ENCODE measurements at places on chromosomes 2 and 18. TPM values are rescaled to one million over a fixed set of nuclear protein-coding genes. Genes with fewer than 3 reads are reported as not detected.

The IL37 gene
- total RNA-seq = 1.3 TPM

- DNase-seq = no peak
- H3K36me3 ChIP-seq = no peaks in the 10 kb centered on the region
- no peak overlapping the region for H3K27ac ChIP-seq
- H3K4me3 ChIP-seq = no peak overlapping the region
Measured at GRCh38 chr18:78865771-78866310, 113.8 kb upstream of the SALL3 start.

GRCh38 chr2:150156415-150156814 is 331.1 kb downstream of the RND3 start:
- DNase-seq = no peak
- no peak overlapping the region for H3K4me3 ChIP-seq
- H3K27ac ChIP-seq = no peak overlapping the region

The GLI2 gene
- 1.3 TPM for total RNA-seq

- H3K36me3 ChIP-seq = no peaks in the 10 kb centered on the region
- H3K4me1 ChIP-seq = peaks cover 100% of the 10 kb centered on the region
- H3K4me3 ChIP-seq = peak overlapping the region; percentile 65
- no peak for DNase-seq
Measured at GRCh38 chr2:216690853-216691741, 4.3 kb downstream of the IGFBP5 start.

The SERPINB11 gene
- total RNA-seq = 13.9 TPM

GRCh38 chr2:29776406-29776805 is 145.0 kb downstream of the ALK start:
- no peak overlapping the region for H3K27ac ChIP-seq
- H3K36me3 ChIP-seq = no peaks in the 10 kb centered on the region
- DNase-seq = no peak
- H3K27me3 ChIP-seq = no peaks in the 10 kb centered on the region
- H3K4me1 ChIP-seq = no peaks in the 10 kb centered on the region

The UGT1A3 gene
- total RNA-seq = 2.8 TPM

DNA sequence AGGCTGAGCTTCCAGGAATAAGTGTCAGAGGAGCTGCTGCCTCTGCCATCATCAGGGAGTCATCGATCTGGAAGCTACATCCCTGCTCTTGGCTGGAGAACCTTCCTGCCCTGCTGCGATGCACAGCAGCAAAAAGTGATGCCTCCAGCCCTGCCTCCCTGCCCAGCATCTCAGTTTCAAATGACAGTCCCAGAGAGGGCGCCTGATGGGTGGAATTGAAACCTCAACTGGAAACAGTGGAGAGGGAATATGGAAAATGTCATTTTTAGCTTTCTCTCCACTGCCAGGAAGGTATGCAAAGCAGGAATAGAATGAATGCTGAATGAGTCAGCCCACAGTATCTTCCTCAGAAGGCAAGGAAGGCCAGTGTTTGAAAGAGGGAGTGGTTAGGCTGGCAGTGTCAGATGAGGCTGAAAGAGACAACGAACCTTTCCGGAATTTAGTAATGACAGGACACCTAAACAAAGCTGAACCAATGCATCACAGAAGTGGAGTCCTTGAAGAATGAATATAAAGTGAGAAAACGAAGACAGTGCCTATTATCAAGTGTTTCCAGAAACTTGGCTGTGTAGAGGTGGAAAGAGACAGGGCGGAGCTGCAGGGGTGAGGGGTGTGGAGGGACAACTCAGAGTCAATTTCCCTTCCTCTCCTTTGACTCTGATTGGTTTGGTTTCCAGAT is 153.9 kb upstream of the NDUFV2 start:
- no peaks in the 10 kb centered on the region for H3K36me3 ChIP-seq
- peaks cover 18% of the 10 kb centered on the region for H3K4me1 ChIP-seq

The HNRNPLL gene
- 38.1 TPM for total RNA-seq

DNA sequence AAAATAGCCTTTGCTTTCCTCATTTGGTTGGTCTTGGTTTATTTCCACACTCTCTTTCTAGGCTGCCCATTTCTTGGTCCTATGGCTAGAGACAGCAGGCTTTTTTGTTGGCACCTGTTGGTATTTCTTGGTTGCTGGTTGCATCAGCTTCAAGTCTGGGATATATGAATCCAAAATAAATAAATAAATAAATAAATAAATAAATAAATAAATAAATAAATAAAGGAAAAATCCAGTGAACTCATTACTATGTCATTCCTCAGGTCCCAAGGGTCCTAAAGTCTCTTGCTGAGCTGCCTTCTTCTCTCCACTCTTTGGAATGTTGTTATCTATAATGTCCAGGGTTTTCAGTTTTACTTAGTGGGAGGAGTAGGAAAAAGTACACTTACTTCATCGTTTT is 165.9 kb upstream of the MEX3C start:
- no peaks in the 10 kb centered on the region for H3K4me1 ChIP-seq
- H3K27ac ChIP-seq = no peak overlapping the region
- H3K4me3 ChIP-seq = no peak overlapping the region
- DNase-seq = no peak

The CACNB4 gene
- total RNA-seq = 6.1 TPM

The MAP3K19 gene
- total RNA-seq = not detected

The RSAD2 gene
- 0.18 TPM for total RNA-seq

The SLC40A1 gene
- 5.4 TPM for total RNA-seq

DNA sequence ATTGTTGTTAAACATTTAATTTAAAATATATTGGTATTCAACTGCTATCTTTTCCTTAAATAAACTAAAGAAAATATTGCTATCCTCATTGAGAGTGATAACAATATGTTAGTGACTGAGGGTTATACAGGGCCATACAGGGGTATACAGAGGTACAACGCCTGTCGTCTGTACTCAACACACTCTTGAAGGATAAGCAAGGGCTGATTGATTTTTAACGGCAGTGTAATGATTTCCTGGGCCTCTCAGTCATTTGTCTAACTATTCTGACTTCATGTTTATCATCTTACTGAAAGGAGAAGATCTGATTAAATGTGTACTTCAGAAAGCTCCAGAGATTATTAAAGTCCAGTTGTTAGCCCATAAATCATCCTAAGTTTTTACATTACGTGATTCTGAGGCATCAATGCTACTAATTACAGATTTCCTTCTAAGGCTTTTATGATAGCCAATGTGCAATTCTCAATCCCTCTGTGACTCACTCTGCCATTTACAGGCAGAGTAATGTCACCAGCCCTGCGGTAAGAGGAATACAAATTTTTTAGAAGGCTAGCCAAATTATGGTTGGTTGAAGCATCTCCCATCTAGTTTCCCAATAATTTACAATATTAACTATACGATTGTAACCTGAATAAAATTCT is 893.0 kb upstream of the CHAC2 start:
- H3K36me3 ChIP-seq = no peaks in the 10 kb centered on the region
- H3K27me3 ChIP-seq = no peaks in the 10 kb centered on the region
- no peaks in the 10 kb centered on the region for H3K4me1 ChIP-seq
- DNase-seq = no peak
- H3K27ac ChIP-seq = no peak overlapping the region

- no peaks in the 10 kb centered on the region for H3K36me3 ChIP-seq
- H3K4me1 ChIP-seq = peaks cover 26% of the 10 kb centered on the region
- no peaks in the 10 kb centered on the region for H3K27me3 ChIP-seq
- no peak for DNase-seq
- no peak overlapping the region for H3K4me3 ChIP-seq
- peak overlapping the region; percentile 43 for H3K27ac ChIP-seq
Measured at GRCh38 chr18:24055009-24055804, 40.7 kb downstream of the TTC39C start.

GRCh38 chr2:209471037-209471436 is 47.2 kb downstream of the MAP2 start:
- no peaks in the 10 kb centered on the region for H3K36me3 ChIP-seq
- no peak for DNase-seq
- no peak overlapping the region for H3K27ac ChIP-seq
- H3K27me3 ChIP-seq = no peaks in the 10 kb centered on the region

The PROM2 gene
- 77.6 TPM for total RNA-seq
